Hematopoietic multipotent progenitor cell (in vitro differentiated cells): ENCODE measurements at places on chromosomes 11 and 22.

GRCh38 chr11:101866619-101867491 is 48.0 kb upstream of the CEP126 start:
- no peak for DNase-seq

DNA sequence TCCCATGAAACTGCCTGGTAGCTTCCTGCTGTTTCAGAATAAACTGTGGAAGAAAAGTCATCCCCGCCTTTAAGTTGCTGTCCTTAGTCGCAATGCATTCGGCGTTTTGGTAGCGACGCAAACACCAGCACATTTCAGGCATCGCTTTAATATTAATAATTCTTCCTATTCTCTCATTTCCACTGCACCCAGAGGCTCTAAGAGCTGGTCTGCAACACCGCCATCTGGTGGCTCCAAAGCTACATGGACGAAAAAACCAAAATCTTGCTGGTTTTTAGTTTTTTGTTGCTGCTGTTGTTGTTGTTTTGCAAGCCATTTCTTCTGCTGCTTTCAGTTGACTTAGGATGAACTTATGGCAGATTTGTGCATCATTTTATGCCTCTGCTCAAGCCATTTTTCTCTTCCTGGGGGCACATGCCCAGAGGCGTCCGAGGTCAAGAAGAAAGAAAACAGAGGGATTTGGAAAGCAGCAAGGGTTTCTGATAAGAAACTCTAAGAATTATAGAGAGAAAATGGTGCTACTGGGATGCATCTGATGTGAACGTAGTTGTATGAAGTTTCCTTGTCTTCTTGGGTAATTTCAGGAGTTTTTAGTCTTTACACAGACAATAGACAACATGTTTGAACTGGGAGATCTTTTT is 345.4 kb upstream of the KIRREL3 start:
- peak; percentile 12 for DNase-seq

DNA sequence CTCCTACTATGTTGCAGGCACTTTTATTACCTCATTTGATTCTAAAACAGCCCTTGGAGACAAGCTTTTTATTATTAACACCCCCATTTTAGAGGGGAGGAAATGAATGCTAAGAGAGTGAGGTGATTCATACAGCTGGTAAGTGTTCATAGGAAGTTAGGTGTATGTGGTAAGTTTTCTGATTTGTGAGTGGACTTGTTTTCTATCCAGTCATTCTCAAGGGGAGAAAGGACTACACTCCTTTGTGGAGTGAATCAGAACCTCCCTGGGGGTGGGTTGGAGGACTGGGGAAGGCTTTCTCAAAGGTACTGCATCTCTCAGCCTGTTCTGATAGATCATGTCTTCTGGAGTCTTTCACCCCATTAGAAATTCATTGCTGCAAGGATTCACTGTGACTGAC is 23.5 kb downstream of the PKNOX2 start:
- no peak for DNase-seq

DNA sequence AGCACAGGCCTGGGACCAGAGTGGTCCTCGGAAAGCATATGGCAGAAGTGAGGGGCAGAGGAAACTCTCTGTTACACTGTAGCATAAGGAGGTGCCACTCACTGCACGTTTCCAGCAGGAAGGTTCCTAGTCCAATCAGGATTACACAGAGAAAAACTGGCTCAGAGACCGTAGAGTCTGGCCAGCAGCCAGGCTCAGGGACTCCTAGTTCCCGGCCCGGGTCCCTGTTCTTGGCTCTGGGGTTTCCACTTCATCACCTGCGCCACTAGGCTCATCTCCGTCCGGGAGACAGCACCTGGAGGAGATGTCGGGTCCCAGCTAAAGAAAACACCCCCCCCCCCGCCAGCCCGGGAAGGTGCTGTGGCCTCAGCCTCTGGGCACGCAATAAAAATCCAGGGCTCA is 1.1 kb downstream of the TTLL12 start:
- DNase-seq: no peak

DNA sequence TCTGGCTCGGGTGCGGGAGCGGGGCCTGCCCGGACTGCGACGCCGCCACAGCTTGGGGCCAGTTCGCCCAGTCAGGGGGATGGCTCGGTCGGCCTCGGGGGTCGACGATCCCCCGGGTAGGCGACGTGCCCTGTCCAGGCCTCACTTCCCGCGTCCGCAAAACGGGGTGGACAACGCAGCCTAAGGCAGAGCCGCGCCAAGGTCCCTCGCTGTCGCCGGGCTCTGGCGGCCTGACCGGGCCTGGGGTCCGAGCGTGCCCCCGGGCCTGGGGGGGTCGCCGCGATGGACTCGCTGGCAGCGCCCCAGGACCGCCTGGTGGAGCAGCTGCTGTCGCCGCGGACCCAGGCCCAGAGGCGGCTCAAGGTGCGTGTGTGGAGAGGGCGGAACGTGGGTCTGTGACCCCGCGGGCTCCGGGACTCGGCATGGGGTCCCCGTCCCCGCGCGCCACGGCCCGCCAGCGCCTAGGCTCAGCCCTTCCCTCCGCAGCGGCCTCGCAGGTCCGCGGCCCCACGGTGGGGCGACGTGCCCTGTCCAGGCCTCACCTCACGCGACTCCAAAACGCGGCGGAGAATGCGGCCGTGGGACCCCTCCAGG is 4.2 kb downstream of the SEPTIN5 start:
- DNase-seq: no peak

- no peak for DNase-seq
Measured at GRCh38 chr22:21663738-21664137, 2.1 kb upstream of the PPIL2 start.

DNA sequence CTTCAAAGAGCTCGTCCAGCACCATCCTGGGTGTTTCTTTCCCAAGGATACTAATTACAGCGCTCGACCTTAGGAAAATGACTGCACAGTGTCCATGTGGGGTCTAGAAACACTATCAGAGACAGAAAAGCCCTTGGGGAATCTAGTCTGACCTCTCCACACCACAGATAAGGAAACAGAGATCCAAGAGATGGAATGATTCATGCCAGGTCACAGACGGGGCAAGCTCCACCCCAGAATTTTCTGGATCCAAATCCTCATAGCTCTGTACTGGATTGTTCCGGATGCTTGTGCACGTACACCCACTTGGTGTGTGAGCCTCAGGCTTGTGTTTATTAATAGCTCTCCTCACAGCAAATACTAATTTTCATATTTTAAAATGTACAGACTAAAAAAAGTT is 11.3 kb downstream of the ABTB2 start:
- no peak for DNase-seq

GRCh38 chr11:31986201-31986889 is 104.5 kb upstream of the RCN1 start:
- no peak for DNase-seq

DNA sequence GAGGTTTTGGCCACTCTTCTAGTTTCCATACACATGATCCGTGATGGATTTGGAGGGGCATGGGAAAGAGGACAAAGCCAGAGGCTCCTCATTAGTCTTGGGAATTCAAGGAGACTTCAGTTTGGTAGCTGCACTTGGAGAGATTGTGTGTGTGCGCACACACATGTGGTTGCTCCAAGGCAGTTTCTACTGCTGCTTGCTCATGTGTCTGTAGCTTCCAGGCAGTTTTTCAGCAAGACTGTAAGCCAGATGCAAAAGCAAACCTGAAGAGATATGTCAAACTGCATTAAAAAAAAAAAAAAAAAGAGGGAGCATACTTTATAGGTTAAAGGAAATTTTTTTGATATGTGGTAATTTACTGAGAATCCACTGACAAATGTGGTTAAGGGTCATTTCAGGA is 95.7 kb downstream of the OSBP2 start:
- DNase-seq: no peak

- no peak for DNase-seq
Measured at GRCh38 chr11:10943968-10944367, 86.1 kb upstream of the ZBED5 start.

- DNase-seq: no peak
Measured at GRCh38 chr11:65646288-65646957, 8.5 kb downstream of the SIPA1 start.

GRCh38 chr22:20204311-20204710 is 53.5 kb upstream of the CCDC188 start:
- DNase-seq: no peak

- DNase-seq: no peak
Measured at GRCh38 chr11:32511926-32512325, 71.7 kb upstream of the EIF3M start.

DNA sequence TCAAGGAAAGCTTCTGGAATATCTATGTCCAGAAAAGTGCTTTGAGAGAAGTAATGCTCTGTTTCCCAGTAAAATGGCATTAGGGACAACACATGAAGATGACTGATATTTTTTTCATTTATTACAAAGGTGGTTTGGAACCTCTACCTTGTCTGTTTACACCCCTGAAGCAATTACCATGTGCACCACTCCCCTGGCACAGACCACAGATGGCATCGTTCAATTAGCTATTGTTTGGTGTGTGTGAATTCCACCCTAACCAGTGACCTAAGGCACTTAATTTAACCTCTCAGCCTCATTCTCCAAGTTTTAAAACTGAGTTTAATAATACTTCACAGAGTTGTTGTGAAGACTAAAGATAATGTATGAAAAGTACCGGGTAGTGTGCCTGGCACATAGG is 127.6 kb upstream of the BMAL1 start:
- no peak for DNase-seq

DNA sequence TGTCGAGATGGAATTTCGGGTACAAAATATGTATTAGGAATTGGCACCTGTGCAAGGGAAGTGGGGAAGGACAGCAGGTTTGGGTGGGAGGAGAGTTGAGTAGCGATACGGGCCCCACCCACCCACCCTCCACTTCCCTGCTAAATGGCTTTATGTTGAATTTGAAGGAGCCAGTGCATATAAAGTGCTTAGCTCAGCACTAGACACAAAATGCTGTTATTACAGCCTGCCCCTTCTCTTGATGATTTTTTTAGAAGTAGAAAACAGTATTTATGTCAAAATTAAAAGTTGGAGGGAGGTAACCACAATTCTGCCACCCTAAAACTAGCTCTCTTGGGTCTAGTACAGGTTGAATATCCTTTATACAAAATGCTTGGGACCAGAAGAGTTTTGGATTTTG is 59.3 kb upstream of the SUSD2 start:
- no peak for DNase-seq

DNA sequence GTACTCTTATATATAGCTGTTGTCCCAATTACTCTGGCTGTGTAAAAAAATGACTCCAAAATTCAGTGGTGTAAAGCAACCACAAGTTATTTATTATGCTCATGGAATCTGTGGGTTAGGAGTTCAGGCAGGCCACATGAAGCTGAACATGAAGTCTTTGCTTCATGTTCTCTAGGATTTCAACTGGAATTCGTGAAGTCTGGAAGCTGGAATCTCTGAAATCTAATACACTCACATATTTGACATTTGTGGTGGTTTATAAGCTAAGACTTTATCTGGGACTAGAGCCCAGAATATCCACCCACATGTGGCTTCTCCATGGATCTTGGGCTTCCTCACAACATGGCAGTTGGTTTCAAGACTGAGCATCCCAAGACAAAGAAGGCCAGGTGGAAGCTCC is 430.6 kb downstream of the MIAT start:
- no peak for DNase-seq
